ENCODE measurements at places on chromosomes 7 and 10.

GRCh38 chr7:34075523-34076370 lies 170.4 kb downstream of the BMPER start:
- DNase-seq, result no peak

DNA sequence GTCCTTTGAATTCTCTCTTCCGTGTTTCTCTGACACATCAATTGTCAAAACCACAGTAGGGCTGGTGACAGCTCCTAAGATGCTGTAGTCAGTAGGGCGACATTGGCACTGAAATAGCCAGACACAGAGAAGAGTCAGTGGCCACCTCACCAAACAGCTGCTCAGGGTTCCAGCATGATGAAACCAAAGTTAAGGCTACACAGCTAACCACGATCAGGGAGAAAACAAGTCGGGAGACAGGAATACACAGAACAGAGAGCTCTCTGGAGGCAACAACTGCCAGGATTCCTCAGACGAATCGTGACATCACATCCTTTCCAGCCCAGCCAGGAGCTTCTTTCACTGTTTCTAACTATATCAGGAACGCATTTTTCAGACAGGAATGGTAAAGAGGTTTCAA lies 922.2 kb downstream of the SORCS1 start:
- no peak for DNase-seq

DNA sequence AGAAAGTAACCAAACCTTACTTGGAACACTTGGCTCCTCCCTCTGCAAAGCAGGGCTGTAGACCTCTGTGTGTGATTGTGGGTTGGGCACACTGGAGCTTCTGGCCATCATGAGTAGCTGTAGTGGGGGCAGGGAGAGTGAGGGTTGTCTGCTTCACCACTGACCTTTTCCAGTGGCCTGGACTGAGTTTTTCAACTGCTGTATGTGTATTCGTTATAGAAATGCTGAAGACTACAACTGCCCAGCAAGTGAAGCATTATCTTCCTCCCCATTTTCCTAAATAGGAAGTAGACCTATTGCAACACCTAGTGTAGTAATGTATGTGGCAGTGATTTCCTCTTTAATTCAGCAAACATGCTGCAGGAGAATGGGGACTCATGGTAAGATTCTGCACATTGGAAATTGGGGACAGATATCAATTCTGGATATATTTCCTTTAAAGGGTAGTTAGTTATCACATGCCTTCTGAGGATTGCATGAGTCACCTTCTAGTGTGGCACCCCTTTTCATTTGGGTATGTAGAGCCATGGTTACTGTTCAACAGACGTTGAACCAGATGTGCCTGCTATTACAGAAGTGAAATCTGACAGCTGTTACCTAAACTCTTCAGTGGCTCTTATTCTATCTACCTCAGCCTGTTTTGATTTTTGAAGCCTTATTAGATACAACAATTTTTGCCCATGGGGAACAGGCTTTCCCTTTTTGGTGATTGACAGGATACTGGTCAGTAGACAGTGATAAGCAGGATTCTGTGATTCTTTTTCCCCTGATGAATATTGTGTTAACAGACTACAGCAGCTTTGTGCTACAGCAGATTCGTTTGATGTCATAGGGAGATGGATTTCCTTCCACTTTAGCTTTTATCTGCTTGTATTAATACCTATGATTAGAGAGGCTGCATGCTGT lies 130.9 kb downstream of the SND1 start:
- no peak for DNase-seq

- peak; percentile 60 for DNase-seq
These were observed 59.2 kb upstream of the MYL10 start for GRCh38 chr7:101688183-101688831.

DNA sequence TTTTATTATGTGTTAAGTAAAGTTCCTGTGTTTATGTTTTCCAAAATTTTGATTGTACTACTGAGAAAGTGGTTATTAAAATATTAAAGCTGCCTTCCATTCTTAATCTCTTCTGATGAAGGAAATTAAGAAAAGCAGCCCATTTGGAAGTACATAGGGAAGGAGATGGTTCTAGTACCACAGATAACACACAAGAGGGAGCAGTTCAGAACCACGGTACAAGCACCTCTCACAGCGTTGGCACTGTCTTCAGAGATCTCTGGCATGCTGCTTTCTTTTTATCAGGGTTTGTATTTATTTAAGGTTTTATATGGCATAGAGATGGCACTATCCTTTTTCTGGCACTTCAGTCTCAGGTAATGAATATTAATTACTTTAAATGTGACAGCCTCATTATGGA lies 111.6 kb downstream of the PHTF2 start:
- no peak for DNase-seq
